ENCODE measurements at places on chromosomes 2 and 18.

GRCh38 chr2:20378891-20379519 is 28.4 kb upstream of the PUM2 start:
- peak; percentile 81 for DNase-seq

DNA sequence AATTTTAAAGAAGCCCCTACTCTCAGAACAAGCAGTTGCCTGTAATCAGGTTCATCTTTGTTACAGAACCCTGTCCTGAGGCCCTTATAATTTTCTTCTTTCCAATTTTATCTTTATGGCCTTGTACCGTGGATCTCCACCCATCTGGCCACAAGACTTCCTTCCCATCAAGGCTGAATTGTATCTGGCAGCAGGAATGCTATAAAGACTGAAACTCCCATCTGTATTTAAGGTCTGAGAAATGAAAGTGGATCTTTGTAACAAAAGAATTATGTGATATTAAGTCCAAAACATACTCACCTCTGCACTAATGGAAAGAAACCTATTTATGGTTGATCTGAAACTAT is 91.8 kb downstream of the METTL8 start:
- DNase-seq: no peak

GRCh38 chr2:207394203-207394781 is 135.5 kb upstream of the CREB1 start:
- no peak for DNase-seq

DNA sequence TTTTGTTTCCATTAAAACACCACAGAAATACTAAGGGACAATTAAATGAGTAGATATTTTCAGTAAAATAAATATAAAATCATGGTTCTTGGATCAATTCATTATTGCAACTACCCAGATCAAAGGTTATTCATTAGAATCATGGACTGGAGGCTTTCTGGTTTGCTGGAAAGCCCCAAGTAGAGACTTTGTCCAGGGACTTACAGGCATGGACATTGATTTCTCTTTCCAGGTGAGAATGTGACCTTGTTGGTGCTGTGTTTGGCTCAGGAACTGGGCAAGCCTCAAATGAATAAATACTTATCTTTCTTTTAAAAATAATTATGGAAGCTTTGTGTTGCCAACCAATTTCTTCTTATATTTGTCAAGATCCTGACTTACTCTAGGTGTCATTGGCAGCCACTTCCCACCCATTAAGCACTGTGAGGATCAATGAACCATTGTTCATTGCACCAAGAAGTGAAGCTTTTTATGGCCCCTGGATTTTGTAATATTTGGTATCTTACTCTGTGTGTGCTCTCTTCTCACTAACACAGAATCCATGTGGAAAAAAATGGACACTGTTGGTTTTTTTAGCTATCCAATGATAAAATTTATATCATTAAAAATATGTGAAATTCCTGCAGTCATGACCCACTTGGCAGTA is 205.8 kb upstream of the NRXN1 start:
- no peak for DNase-seq

GRCh38 chr2:118913803-118914645 is 28.0 kb upstream of the MARCO start:
- no peak for DNase-seq

GRCh38 chr2:49369101-49369500 is 214.8 kb upstream of the FSHR start:
- no peak for DNase-seq
